ENCODE measurements at places on chromosomes 7 and 10. TPM values are rescaled to one million over a fixed set of nuclear protein-coding genes. Genes with fewer than 3 reads are reported as not detected.

Gene SPDYE2B
- total RNA-seq, result not detected

Gene TBX20
- 1.9 TPM for total RNA-seq

Gene HOXA6
- 1.6 TPM for total RNA-seq

Gene C10orf95
- total RNA-seq, result 0.15 TPM

Gene EXOSC1
- total RNA-seq, result 54.8 TPM

Gene ZNF438
- 1.6 TPM for total RNA-seq

Gene SH2D4B
- total RNA-seq, result not detected

Gene SFTPA2
- total RNA-seq, result not detected

Gene HTRA1
- 52.0 TPM for total RNA-seq

Gene CNTNAP2
- 0.10 TPM for total RNA-seq

Gene EFCAB10
- 3.3 TPM for total RNA-seq

Gene AKR1C8
- total RNA-seq, result not detected

Gene BAMBI
- total RNA-seq, result 11.3 TPM

Gene MMD2
- total RNA-seq, result not detected

Gene ARHGEF35
- 0.39 TPM for total RNA-seq

Gene SEMA3E
- 1.7 TPM for total RNA-seq

Data from A549 treated with Hydrocortisone at 1 μM for 4 hours (cell line).